Stimulated activated naive CD4-positive, alpha-beta T cell treated with Interleukin-2 at 50 U/mL for 16 hours (primary cell): ENCODE measurements at places on chromosomes 1 and 21.

DNA sequence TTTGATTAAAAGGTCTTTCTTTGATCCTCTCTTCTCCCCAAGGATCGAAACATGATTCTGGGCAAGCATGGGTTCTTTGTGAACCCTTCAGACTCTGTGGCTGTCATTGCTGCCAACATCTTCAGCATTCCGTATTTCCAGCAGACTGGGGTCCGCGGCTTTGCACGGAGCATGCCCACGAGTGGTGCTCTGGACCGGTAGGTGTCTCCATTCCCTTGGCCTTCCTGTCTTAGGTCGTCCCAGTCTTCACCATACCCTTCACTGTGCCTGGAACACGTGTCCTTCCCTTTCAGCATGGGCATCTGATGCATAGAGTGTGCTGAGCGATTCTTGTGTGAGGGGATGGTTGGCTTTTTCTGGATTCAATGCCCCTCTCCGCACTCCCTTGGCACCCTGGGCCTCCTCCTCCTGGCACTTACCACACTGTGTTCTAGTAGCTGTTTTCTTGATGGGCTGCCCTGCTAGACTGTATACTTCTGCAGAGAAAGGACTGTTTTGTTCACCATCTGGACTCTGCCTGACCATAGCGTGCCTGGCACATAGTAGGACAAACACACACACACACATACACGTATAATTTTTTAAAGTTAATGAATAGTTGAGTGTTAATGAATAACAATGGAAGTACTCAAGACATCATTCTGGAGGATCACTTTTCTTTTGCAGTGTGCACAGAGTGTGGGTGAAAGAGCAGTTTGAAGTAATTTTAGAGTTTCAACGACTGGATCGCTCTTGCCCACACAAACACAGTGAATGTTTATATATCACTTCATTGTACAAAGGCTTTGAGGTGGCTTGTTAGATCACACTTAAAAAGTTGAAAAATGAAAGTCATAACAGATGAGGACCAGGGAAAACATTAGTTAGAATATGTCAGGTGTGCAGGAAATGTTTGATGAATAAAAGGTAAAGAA, 43.2 kb downstream of the PGM1 start:
- no peak for DNase-seq

- no peak for DNase-seq
Measured at GRCh38 chr1:114126261-114127095, 27.2 kb downstream of the SYT6 start.

DNA sequence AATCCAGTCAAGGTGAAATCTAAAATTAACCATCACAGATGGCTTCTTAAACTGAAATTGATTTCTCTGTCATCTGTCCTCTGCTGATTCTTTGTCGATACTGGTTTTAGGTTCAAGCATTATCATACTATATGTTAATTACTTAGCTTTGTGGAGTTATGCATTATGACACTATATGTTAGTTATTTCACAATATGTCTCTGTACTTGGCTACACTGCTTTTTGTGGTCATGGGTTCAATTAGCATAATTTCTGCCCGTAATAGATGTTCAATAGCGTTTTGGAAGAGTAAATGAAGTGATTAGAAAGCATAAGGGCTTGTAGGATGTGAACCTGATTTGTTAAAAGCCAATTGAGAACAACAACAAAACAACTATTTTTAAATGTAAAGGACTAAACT, 28.2 kb downstream of the IFI44 start:
- DNase-seq = no peak

DNA sequence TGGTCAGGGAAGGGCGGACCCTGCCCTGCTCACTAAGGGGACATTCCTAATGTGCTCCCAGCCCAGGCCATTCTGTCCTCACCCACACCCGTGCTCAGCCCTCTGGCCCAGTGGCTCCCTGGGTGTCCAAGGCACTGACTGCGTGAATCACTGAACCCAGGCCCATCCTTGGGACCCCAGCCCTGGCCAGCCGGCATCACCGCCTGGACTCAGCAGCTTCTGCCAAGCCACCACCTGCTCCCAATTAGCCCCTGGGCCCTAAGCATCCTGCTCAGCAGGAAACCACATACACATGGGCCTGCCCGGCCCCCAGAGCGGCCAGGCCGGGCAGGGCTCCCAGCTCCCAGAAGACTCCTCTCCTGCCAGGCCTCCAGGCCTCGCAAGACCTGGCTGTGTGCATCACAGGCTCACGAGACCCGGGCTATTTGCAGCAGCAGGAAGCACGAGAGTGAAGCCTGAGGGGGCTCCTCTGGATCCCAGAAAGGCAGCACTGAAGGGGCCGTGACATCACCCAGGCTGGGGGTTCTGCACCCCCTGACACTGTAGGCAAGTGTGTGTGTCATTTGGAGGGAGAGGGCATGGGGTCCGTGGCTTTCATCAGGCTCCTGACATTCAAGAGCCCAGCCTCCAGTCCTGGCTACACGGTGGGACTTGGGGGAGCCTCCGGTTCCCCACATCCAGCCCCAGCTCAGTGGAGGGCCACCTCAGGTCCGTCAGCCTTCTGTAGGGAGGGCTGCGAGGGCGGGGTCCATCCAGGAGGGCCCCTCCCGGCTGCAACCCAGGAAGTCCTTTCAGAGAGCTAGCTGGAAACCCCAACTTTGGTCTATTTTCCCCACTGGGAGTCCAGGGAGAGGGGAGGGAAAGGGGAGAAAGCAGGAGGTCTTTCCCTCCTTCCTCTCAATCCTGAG, 1.6 kb downstream of the MFAP2 start:
- no peak for DNase-seq

DNA sequence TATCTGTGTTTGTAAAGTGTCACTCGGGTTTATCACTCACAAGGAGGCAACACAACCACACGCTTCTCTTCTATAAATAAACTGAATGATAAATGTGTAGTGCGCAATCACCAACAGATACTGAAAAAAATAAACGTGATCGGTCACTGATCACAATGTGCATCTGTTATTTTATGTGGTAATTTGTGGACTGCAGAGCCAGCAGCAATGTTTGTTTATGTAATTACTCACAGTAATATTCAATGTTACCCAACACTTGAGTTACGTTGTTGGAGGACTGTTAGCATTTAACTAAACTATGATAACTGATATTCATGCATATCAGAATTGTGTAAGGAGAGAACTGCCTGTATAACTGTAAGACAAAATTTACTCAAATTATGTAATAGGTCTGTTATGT, 129.6 kb downstream of the USH2A start:
- DNase-seq = no peak

DNA sequence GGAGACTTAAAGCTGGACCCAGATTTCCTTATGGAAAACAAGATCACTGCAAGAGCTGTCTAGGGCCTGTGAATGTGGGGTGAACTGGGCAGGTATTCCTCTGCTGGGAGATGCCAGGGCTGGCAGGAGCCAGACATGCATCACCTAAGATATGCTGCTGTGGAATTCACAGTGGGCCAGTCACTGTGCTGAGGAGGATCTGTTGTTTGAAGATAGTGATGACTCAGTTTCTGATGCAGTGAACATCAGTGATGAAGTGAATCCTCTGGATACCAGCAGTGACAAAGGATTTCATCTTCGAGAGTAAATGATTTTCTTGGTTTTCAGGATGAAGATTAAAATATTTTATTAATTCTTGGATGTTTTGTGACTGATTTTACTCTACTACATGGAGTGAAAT, 29.9 kb upstream of the CAMSAP2 start:
- DNase-seq = no peak

DNA sequence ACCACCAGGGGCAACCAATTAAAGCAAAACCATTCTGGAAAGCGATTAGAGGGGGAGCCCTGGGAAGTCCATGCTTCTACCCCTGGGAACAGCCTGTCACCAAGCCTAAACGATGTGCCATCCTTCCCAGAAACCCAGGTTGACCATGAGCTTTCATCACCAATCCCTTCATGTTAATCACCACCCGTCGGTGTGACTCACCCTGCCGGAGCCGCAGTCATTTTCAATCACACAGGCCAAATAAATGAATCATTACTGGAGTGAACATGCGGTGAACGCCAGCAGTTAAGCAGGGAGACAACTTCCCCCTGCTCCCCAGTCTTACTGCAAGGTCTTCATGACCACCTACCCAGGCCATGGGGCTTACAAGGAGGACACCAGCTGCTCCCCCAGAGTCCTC, 308.8 kb downstream of the AJAP1 start:
- no peak for DNase-seq
